AML-193 (cell line): ENCODE measurements at places on chromosomes 6 and 20.

GRCh38 chr20:23087587-23088251 lies 1.6 kb upstream of the CD93 start:
- no peak for DNase-seq

DNA sequence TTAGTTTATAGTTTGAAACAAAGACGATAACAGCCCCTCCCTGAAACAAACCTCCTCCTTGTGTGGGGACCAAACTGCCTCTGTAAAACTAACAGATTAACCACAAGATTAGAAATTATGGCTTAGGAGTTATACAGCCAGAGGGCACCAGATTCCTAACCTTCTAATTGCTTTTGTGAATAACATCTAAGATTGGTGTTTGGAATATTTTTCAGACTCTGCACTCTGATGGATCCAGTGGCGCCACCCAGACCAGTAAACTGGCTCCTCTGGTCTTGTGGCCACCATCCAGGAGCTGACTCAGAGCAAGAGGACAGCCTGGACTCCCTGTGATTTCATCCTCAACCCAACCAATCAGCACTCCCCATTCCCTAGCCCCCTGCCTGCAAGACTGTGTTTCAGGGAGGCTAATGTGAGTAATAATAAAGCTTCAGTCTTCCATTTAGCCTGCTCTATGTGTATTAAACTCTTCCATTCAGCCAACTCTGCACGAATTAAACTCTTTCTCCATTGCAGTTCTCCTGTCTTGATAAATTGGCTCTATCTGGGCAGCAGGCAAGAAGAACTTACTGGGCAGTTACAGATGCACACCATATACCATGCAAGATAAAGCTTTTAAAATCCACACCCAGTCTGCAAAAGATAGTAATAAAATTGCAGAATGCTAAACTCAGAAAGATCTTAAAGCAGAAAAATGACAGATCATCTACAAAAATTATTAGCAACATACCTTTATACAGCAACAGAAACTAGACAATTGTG lies 58.5 kb upstream of the SLC22A16 start:
- no peak for DNase-seq

- no peak for DNase-seq
These were observed 2.9 kb downstream of the EGFL8 start for GRCh38 chr6:32167154-32167760.

- no peak for DNase-seq
These were observed 102.7 kb downstream of the FIG4 start for GRCh38 chr6:109793792-109794191.

DNA sequence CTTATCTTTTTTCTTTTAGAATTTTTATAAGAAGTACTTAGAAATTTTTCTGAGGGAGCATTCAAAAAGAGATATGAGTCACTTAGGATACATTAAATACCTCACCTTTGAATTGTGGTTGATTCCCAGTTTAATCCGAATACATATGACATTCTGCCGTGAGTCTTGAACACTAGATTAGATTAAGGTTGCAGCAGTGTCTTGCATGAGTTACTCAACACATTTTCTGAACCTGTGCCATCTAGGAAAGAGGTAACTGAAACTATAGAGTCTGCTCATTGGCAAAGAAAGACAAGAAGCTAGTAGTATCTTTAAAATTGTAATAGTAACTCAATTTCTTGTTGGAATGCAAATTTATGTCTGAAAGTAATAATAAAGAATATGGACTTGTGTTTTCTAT lies 14.9 kb downstream of the PEX3 start:
- DNase-seq = no peak

DNA sequence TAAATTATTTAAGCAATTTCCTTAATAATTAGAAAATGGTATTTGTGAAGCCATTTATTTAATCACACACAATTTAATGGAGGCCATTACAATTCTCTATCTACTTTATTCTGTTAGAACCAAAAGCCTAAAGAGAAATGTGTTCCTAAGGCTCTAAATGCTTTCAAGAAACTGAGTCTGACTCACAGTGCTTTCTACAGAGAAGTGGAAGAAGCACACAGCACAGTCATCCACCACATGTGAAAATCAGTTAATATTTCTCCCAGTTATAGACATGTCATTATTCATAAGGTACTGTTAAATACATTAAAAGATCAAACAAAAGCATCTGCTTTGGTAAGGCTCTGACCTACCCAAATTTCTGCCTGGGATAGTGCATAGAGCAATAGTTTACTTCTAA lies 214.4 kb downstream of the ALDH8A1 start:
- DNase-seq = no peak

DNA sequence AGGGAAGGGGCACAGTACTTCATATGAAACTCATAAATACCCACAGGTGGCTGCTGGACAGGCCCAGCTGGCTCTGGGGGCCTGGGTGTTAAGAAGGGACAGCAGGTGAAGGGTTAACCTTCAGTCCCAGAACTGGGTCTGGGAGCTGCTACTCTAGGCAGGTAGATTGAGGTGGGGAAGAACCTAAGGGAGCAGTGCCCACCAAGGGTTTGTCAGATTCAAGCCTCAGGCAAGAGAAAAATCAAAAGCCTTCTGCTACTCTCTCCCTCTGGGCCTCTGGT lies 5.6 kb downstream of the RPL10A start:
- no peak for DNase-seq

DNA sequence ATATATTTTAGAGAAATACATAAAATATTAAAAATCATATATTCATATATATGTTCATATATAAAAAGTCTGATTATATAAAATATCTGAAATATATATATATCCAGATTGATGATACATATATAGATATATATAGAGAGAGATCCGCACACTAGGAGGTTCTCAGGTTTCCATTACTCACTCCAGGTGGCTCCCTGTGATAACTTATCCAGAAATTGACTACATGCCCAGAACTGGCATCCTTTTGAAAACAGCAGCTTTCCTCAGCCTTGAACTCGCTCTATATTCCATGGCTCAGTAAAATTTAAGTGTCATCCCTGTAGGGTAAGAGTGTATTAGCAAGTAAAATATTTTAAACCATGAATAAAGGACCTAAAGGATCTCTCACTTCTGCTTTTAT lies 206.8 kb downstream of the TINAG start:
- DNase-seq = no peak

GRCh38 chr20:3686867-3687321 lies 5.1 kb upstream of the ADAM33 start:
- no peak for DNase-seq

- peak; percentile 10 for DNase-seq
These were observed 107.8 kb downstream of the ZFP64 start for GRCh38 chr20:52083627-52084232.

- no peak for DNase-seq
These were observed 6.7 kb downstream of the TCEA2 start for GRCh38 chr20:64069614-64070243.

GRCh38 chr6:161880056-161880455 lies 606.2 kb upstream of the AGPAT4 start:
- no peak for DNase-seq

DNA sequence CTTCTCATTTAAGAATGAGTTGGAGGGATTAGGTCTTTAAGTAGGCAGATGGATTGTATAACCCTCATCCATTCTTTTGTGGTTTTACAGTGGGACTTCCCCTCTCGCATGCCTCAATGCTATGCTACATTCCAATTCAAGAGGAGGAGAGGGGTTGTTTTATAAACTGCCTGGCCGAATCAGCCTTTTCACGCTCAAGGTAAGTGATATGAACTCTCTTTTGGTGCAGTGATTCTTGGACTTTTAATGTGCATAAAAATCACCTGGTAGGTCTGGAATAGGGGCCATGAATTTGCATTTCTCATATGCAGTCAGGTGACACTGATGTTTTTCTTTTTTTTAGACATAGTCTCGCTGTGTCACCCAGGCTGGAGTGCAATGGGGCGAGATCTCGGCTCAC lies 10.8 kb downstream of the ASXL1 start:
- no peak for DNase-seq
